Amygdala (tissue), 56 donors: ENCODE measurements at places on chromosomes 11 and 22.

- no peak for DNase-seq
Observed at GRCh38 chr22:46511151-46512038, 26.0 kb downstream of the CELSR1 start.

DNA sequence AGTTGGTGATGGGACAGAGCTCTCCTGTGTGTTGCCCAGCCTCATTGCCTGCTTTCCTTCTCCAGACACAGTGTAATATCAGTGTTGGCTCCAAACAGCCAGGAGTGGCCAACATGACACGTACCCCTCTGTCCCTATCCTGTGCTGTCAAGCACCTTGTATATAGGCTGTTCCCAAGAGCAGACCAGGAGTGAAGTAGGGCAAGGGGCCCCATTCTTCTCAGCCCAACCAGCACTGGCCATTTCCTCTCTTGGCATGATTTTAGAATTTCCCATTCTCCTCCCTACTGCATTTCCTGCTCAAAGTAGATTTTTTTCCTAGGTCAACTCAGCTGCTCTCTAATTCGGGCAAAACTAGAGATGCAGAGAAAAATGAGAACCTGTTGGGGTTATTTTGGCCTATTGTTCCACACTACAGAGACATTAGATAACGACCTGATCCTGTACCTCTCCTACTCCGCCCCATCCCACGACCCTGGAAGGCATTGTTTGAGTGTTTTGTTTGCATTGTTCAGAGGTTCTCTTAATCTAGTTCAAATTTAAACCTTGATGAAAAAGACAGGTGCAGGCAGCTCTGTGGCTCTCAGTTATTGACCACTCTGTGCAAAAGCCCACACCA lies 95.6 kb downstream of the RASSF10 start:
- DNase-seq: no peak

- no peak for DNase-seq
Observed at GRCh38 chr22:47836957-47837356, 1074.5 kb downstream of the TBC1D22A start.

GRCh38 chr11:69121021-69121420 lies 34.7 kb upstream of the SMIM38 start:
- no peak for DNase-seq

GRCh38 chr11:116066777-116067176 lies 562.6 kb upstream of the CADM1 start:
- DNase-seq: no peak

DNA sequence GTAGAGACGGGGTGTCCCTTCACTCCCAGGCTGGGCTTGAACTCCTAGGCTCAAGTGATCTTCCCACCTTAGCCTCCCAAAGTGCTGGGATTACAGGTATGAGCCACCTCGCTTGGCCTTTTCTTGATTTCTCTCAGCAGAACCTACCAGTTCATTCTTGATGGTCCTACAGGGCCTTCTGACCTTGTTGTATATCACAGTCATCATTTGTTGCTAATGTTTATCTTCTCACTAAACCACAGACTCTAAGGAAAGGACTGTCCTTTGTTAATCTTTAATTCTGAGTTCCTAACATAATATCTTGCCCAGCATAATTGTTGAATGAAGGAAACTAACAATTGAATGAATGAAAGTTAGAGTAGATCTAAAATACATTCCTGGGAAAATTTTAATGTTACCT lies 22.0 kb upstream of the ZC3H12C start:
- no peak for DNase-seq

DNA sequence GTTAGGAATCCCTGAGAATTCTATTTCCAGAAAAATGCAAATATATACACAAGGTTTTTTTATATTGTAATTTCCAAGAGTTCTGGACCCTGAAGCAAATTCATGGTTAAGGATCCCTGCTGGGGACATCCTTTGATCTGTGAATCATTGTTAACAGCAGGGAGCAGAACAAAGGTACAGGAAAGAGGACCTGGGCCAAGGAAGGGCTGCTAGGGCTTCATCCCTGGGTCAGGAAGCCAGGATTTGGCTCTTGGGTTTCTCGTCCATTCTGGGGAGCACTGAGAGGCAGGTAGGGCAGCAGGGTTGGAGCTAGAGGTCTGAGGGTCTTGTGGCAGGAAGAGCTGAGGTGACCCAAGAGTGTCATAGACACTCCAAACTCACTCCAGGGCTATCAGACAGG lies 10.2 kb upstream of the OAF start:
- no peak for DNase-seq

DNA sequence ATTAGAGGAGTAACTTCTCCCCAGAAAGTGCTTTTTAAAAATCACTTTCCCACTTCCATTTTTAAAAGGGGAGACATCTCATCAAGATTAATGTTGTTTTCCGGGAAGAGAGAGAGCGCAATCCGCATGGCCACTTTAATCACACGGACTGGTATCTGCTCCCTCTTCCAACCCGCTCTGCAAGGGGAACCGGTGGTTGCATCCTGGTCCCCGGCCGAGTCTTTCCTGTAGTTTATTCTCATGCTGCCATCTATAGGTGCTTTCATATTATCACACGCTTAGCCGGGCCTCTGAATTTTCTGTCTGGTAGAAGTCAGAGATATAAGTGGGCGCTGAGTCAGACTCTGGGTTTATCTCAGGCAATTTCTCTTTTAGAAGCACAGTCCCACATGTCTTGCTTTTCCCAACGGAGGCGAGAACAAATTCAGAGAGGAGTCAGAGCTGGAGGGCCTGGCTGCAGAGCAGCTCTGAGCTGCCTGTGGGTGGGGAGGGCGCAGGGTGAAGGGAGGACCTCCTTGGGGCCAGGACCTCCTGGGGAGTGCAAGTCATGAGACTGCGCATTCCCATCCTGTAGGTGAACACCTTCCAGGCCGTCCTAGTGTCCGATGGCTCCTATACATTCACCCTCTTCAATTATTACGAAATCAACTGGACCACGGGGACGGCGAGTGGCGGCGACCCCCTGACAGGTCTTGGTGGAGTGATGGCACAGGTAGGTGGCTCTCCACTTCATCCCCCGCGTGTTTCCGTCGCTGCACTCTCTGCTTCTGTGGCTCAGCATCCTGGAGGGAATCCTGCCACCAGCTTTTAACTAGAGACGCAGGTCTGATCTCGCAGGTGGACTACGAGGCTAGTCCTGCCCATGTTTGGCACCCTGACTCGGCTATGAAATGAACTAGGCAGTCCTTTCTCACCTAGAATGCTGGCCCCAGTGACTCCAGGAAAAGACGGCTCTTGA lies 11.7 kb downstream of the TECTA start:
- peak; percentile 57 for DNase-seq

GRCh38 chr11:22371160-22371559 lies 33.0 kb downstream of the SLC17A6 start:
- DNase-seq: no peak

GRCh38 chr11:125627236-125627910 lies 2.4 kb downstream of the CHEK1 start:
- no peak for DNase-seq

DNA sequence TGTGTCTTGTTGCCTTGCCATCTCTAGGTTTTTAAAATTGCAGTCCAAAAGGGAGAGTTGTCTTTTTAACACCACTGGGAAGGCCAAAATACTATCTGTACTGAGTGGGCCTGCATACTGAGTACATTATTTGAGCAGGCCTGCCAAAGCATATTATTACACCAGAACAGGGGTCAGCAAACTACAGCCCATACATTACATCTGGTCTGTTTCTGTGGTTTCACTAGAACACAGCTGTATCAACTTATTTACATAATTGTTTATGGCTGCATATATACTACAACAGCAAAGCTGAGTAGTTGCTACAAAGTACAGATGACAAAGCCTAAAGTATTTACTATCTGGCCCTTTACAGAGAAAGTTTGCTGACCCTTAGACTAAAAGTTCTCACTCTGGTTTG lies 74.0 kb downstream of the USP35 start:
- no peak for DNase-seq

GRCh38 chr22:28013611-28014010 lies 94.6 kb upstream of the PITPNB start:
- DNase-seq: no peak

DNA sequence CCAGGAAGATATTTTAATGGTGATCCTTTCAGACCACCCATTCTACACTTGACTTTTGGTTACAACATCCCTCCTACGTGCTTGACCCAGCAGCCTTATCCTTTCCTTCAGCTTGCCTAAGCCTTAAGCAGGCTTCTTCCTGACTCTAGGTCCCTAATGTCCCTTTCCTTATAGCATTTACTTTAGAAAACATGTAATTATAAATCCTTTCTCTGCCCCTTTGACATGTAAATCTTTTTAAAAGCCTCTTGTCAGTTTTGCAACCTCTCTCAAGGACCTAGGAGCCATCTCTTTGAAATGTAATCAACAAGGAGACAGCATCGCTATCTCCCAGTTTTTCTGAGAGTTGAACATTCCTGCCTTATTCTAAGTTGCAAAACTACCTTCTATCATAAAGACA lies 1255.2 kb downstream of the LRRC4C start:
- DNase-seq: no peak

GRCh38 chr11:46388619-46389449 lies 2.7 kb downstream of the CHRM4 start:
- DNase-seq: no peak
